Endothelial cell (in vitro differentiated cells): ENCODE measurements at places on chromosomes 6 and 20. TPM values are rescaled to one million over a fixed set of nuclear protein-coding genes. Genes with fewer than 3 reads are reported as not detected.

OR2H1 gene
- not detected for total RNA-seq

- no peak overlapping the region for H3K4me3 ChIP-seq
- no peaks in the 10 kb centered on the region for H3K27me3 ChIP-seq
- H3K27ac ChIP-seq: no peak overlapping the region
- H3K4me1 ChIP-seq: no peaks in the 10 kb centered on the region
These were observed 83.3 kb downstream of the SOD2 start for GRCh38 chr6:159609652-159610178.

GRCh38 chr6:16671302-16672289 is 89.7 kb downstream of the ATXN1 start:
- no peaks in the 10 kb centered on the region for H3K36me3 ChIP-seq
- H3K4me3 ChIP-seq: no peak overlapping the region
- no peak for DNase-seq

GRCh38 chr6:63663147-63663955 is 27.7 kb downstream of the PHF3 start:
- H3K4me1 ChIP-seq: peaks cover 13% of the 10 kb centered on the region
- no peak for DNase-seq
- no peak overlapping the region for H3K4me3 ChIP-seq
- no peaks in the 10 kb centered on the region for H3K27me3 ChIP-seq
- H3K36me3 ChIP-seq: no peaks in the 10 kb centered on the region
